ENCODE measurements at places on chromosomes 5 and 9.

DNA sequence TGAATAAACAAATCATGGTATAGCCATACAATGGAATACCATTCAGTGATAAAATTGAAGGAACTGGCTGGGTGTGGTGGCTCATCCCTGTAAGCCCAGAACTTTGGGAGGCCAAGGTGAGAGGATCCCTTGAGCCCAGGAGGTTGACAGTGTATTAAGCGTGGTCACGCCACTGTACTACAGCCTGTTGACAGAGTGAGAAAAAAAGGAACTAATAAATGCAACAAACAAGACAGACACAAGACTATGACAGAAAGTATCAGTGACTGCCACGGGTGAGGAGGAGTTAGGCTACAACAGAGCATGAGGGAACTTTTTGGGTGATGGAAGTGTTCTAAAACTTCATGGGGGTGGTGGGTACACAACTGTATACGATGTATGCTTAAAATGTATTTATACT lies 2.2 kb downstream of the FNIP1 start:
- DNase-seq: no peak

GRCh38 chr5:4866817-4867216 lies 273.3 kb upstream of the ADAMTS16 start:
- DNase-seq: no peak

- DNase-seq: no peak
These were observed 103.2 kb downstream of the GPBP1 start for GRCh38 chr5:57277085-57277484.

DNA sequence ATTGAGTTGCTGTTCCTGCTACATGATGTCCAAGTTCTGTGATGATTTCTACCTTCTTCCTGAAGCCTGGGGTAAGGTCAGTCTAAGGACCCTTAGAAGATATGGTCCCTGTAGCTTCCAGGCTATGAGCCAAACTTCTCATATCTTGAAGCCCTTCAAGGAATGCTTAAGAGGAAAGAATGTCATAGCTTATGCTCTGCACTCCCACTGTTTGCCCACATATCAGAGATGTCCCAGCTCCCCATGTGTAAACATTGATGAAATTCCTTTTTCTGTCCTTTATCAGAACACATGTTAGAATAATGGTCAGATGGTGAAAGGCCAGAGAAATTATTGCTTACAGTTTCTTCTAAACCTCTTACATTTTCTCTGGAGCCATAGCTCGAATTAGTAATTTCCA lies 41.4 kb upstream of the RUSC2 start:
- DNase-seq: no peak

All from head of caudate nucleus (tissue), 42 donors.